ENCODE measurements at places on chromosomes 3 and 15.

DNA sequence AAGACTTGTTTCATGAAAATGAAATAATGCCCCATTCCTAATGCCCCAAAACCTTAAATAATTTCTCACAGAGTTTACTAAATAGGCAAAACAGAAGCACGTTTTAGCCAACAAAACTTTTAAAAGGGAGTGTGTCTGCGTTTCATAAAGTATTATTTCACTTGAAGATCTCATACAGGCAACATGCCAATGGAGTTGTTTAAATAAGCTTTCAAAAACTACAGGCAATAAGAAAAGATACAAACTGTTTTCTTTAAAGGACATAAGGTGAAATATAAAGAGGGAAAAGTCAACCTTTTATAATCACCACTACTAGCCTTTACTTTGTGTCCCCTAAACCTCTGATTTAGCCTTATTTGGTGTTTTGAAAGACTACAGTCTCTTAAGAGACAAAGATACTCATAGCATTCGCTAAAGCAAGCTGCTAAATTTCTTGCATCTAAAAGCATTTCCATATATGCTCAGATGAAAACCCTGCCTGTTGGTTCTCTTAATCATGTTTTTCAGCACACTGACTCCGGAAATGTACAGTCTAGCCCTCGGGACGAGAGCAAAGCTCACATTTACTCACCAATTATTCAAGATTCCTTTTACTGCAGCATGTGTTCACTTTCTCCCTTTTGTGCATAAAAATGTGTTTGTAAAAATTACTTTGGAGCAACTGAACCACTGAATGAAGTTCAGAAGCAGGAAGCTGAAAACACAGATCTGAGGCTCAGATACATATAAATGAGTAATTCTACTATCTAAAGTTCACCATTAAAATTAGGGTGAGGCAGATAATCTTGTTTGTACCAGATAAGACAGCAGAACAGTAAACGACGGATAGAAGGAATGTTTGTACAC, 119.0 kb downstream of the GOLIM4 start:
- DNase-seq: no peak

- DNase-seq: no peak
These were observed 208.3 kb upstream of the PLSCR5 start for GRCh38 chr3:146813496-146813895.

- no peak for DNase-seq
These were observed 651.9 kb downstream of the NLGN1 start for GRCh38 chr3:174049472-174049871.

GRCh38 chr3:97815149-97815917, 6.5 kb upstream of the CRYBG3 start:
- DNase-seq: no peak

DNA sequence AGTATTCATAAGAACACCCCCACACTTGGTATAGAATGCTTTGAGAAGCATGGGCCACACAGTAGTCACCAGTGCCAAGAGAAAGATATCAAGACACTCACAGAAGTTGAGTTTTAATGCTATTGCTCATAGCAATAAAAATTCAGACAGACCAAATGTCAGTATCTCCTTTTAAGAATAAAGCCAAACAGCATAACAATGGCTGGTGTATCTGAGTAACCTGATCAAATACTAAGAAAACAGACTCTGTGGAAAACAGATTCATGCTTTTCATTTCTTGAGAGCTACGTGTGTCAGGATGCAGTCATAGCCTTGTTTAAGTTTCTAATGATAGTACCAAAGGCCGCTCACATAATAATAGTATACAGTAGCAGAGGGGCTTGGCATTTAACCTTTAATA, 778.5 kb downstream of the MECOM start:
- DNase-seq: no peak

DNA sequence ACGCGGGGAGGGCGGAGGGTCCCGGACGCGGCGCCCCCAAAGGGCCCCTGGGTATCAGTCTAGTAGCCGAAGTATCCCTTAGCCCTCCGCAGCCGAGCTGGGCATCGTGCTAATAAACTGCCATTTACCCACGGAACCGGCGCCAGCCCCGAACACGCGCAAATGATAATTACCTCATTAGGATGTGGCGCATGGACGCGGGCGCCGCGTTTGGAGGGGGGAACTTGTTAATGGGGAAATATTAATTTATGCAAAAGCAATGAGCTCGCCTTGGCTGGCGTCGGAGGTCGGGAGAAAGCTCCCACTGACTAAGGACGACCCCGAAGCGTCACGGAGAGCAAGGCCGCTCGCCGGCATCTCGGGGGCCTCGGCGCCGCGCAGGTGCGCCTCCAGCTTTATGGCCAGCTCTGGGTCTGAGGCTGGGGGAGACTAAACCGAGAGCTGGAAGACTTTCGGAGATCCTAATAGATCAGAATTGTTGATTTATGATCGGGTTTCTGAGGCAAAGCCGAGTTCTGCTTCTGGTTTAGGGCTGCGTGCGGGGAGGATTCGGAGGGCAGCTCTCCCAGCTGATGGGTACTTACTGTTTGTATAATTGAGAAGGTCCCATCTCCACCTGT, 474 bp upstream of the FEZF2 start:
- DNase-seq: no peak

Measured in C1 segment of cervical spinal cord (tissue), 14 donors.